ENCODE measurements at places on chromosomes 5 and 9.

- no peaks in the 10 kb centered on the region for H3K27me3 ChIP-seq
- no peak overlapping the region for H3K27ac ChIP-seq
- no peaks in the 10 kb centered on the region for H3K4me1 ChIP-seq
- no peaks in the 10 kb centered on the region for H3K36me3 ChIP-seq
- no peak for DNase-seq
Observed at GRCh38 chr5:158756871-158757270, 342.8 kb downstream of the EBF1 start.

DNA sequence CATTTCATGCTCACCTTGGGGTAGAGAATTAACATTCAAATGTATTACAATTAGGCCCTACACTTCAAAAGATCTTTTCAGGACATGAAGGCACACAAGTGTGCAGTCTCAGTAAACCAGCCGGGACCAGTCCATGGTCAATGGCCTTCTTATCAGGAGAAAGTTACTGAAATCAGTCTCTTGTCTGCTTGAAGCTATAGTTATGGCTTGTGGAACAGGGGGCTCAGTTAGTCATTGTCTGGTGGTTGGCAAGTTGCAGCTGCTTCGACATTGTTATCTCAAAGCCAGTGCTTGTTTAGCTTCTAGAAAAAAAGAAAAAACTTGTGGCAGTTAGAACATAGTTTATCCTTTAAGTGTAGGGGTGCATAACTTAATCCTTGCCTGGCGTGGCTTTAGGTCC is 213.1 kb upstream of the ACO1 start:
- no peak overlapping the region for H3K27ac ChIP-seq
- no peak for DNase-seq
- H3K4me1 ChIP-seq = no peaks in the 10 kb centered on the region
- H3K4me3 ChIP-seq = no peak overlapping the region
- H3K36me3 ChIP-seq = no peaks in the 10 kb centered on the region

DNA sequence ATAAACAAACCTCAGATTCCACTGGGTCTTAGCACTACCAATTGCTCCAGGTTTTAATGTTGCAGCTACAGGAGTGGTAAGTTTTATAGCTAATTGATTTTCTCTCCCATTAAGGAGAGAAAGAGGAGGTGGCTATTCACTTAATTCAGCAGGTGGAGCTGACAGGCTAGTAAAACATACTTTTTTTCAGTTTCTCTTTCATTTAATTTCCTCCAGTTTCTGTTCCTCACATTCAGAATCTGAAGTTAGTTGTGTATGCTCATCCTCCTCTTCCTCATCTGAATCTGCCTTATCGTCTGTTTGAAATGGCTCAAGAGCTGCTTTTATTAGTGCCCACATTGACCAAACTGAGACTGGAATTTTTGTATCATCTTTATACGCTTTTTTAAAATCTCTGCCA is 98.0 kb downstream of the PLPPR1 start:
- no peaks in the 10 kb centered on the region for H3K27me3 ChIP-seq
- no peak overlapping the region for H3K4me3 ChIP-seq
- H3K27ac ChIP-seq = no peak overlapping the region
- H3K36me3 ChIP-seq = no peaks in the 10 kb centered on the region
- no peak for DNase-seq
- no peaks in the 10 kb centered on the region for H3K4me1 ChIP-seq

DNA sequence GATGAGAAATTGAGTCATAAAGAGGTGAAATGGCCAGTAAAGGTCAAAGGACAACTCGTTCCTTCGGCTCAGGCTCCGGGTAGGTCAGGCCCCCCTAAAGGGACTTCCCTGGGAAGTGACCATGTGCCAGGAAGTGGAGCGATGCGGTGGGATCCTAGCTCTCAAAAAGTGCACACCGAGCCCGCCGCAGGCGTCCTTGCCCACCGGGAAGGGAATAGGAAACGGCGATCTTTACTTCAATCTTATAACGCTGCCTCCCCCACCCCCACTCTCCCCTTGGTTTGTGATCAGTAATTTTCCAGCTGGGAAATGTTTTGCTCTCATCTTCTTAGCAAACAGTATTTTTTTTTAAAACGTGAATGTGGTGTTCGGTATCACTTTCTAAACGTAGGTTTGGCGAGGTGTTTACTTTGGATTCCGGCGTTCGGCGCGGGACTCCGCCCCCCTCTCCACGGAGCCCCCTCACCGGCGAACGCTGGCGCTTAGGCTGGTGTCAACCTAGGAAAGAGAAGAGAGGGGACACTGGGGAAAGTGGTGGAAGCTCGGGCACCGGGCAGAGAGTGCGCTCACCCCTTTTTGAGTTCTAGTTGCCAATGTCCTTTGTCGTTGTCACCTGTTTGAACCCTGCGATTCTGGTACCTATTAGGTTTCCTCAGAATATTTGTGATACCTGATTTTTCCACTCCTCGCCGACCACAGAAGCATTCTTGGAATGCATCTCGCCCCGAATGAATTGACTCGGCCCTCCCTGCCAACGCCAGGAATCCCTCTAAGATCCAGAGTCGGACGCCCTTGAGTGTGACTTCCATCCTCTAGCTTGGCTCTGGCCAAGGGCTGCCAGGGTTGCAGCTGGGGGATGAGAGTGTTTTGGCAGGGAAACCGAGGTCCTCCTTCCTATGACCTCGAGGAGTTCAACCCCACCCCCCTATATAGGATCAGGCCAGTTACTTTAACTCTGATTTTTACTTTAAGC is 1.8 kb upstream of the KLF4 start:
- H3K27ac ChIP-seq = peak overlapping the region; percentile 94
- H3K27me3 ChIP-seq = peaks cover 16% of the 10 kb centered on the region
- peak overlapping the region; percentile 80 for H3K4me3 ChIP-seq
- peak; percentile 82 for DNase-seq
- H3K36me3 ChIP-seq = peaks cover 7% of the 10 kb centered on the region
- peaks cover 41% of the 10 kb centered on the region for H3K4me1 ChIP-seq

- no peaks in the 10 kb centered on the region for H3K27me3 ChIP-seq
- no peak overlapping the region for H3K27ac ChIP-seq
- no peaks in the 10 kb centered on the region for H3K4me1 ChIP-seq
Observed at GRCh38 chr5:88486431-88486830, 217.8 kb upstream of the TMEM161B start.

GRCh38 chr9:5784526-5785315 is 48.2 kb downstream of the ERMP1 start:
- H3K4me1 ChIP-seq = no peaks in the 10 kb centered on the region
- H3K27me3 ChIP-seq = no peaks in the 10 kb centered on the region
- no peak for DNase-seq

- H3K27ac ChIP-seq = no peak overlapping the region
- H3K36me3 ChIP-seq = peaks cover 14% of the 10 kb centered on the region
- H3K4me1 ChIP-seq = peaks cover 38% of the 10 kb centered on the region
- DNase-seq = no peak
- H3K4me3 ChIP-seq = no peak overlapping the region
- H3K27me3 ChIP-seq = no peaks in the 10 kb centered on the region
Observed at GRCh38 chr9:124296796-124297550, 39.2 kb downstream of the NEK6 start.

GRCh38 chr5:3531320-3531986 is 64.2 kb upstream of the IRX1 start:
- H3K27ac ChIP-seq = no peak overlapping the region
- no peaks in the 10 kb centered on the region for H3K36me3 ChIP-seq
- no peaks in the 10 kb centered on the region for H3K4me1 ChIP-seq
- no peaks in the 10 kb centered on the region for H3K27me3 ChIP-seq
- no peak overlapping the region for H3K4me3 ChIP-seq

GRCh38 chr5:61823065-61823464 is 482.9 kb upstream of the KIF2A start:
- H3K27ac ChIP-seq = no peak overlapping the region
- H3K27me3 ChIP-seq = no peaks in the 10 kb centered on the region
- H3K4me3 ChIP-seq = no peak overlapping the region
- H3K36me3 ChIP-seq = no peaks in the 10 kb centered on the region
- no peak for DNase-seq

DNA sequence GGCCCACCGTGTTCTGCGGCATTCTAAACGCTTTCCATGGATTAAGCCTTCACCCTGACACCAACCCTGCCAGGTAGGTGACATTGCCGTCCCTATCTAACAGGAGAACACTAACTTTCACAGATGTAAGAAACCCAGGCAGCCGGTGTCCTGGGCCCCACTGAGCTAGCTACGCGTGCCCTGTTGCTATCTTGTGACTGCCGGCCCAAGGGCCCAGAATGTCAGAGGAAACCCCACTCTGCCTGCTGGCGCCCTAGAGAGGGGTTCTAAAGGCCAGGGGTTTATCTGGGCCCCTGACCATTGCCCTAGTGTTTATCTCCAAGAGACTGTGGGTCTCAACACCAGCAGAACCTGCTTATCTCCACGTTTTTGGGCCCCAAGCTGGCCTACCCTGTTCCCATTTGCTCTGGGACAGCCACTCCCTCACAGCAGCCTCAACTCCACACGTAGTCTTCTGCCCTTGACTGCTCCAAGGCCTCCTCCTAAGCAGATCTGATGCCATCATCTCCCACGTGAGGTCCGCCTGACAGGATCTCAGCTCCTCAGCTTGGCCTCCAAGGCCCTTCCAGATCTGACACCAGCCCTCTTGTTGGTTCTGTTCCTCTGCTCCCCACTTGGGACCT is 18.1 kb upstream of the ZBTB34 start:
- no peak for DNase-seq
- H3K4me1 ChIP-seq = peaks cover 3% of the 10 kb centered on the region

DNA sequence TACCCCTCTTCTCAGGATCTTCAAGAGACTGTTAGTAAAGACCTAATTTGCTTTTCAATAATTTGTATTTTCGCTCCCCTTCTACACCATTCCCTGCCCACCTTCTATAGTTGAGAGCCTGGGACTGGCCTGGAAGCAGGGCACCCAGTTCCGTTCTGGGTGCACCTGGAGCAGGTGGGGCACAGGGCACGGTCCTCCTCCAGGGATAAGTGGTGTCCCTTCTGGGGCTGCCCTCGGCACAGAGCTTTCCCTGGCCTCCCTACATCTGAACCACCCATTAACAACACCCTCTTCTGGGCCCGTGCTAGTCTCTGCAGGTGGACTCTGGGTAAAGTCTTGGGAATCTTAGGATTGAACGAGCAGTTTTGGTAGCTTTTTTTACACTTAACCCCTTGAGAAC is 92.8 kb upstream of the PANK3 start:
- no peaks in the 10 kb centered on the region for H3K36me3 ChIP-seq
- no peak overlapping the region for H3K27ac ChIP-seq
- H3K4me3 ChIP-seq = no peak overlapping the region
- DNase-seq = no peak
- no peaks in the 10 kb centered on the region for H3K27me3 ChIP-seq

Data from CD14-positive monocyte (primary cell).